ENCODE measurements at places on chromosomes 7 and 10. TPM values are rescaled to one million over a fixed set of nuclear protein-coding genes. Genes with fewer than 3 reads are reported as not detected.

CTBP2 gene
- total RNA-seq: 74.9 TPM

PANK1 gene
- total RNA-seq: 3.6 TPM

OR2A7 gene
- total RNA-seq: 1.5 TPM

HMX2 gene
- not detected for total RNA-seq

ASB4 gene
- total RNA-seq: not detected

C10orf105 gene
- not detected for total RNA-seq

MYOZ1 gene
- not detected for total RNA-seq

ACBD7 gene
- total RNA-seq: not detected

FAM237B gene
- total RNA-seq: not detected

MRLN gene
- not detected for total RNA-seq

EN2 gene
- 0.15 TPM for total RNA-seq

CALY gene
- 1.5 TPM for total RNA-seq

CDC14C gene
- total RNA-seq: not detected

TMEM178B gene
- 0.62 TPM for total RNA-seq

AKR1C8 gene
- not detected for total RNA-seq

GIMAP4 gene
- total RNA-seq: 27.7 TPM

MCM10 gene
- total RNA-seq: not detected

BMPER gene
- total RNA-seq: 1.7 TPM

INTS1 gene
- total RNA-seq: 29.8 TPM

SMARCD3 gene
- 23.6 TPM for total RNA-seq

FBXL13 gene
- total RNA-seq: 1.6 TPM

HOXA6 gene
- total RNA-seq: not detected

SPDYE2B gene
- not detected for total RNA-seq

SPDYE11 gene
- total RNA-seq: not detected
